ENCODE measurements at places on chromosomes 5 and 9.

DNA sequence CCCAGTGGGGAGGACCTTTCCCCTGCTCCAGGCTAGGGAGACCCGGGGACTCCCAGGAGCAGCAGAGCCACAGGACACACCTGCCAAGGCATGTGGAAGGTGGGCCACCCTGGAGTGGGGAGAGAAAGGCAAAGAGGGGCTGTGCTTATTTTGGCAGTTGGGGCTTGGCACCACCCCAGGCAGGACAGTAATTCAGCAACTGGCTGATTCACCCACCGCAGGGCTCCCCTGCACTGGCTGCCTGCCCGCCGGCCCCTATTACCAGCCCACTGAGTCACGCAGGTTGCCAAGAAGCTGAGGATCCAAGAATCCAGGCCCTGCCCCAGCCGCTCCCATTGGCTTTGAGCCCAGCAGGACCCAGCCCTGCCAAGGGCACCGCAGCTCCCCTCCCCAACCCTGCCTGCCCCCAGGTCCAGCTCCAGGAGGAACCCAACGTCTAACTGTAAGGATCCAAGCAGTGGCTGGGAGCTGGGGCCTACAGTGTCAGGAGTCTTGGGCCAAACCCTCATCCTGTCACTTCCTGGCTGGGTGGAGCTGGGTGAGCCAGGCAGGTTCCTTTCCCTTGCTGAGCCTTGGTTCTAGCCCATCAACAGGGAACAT is 14.2 kb upstream of the RALGDS start:
- no peak for DNase-seq

DNA sequence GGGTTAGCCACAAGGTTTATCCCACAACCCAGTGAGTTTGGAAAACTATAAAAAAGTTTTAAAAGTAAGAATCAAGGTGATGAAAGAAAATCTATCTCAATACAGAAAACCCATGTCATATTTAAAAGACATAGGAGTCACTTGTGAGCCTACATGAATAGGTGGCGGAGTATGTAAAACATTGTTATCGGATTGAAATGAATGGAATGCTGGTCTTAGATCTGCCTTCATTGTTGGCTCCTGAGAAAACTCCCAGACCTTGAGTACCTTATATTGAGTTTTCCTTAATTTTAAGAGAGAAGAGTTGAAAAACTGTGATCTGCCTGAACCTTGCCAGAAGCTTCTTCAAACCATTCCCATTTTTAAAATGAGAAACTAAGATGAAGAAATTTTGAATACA is 551.1 kb downstream of the EFNA5 start:
- no peak for DNase-seq

DNA sequence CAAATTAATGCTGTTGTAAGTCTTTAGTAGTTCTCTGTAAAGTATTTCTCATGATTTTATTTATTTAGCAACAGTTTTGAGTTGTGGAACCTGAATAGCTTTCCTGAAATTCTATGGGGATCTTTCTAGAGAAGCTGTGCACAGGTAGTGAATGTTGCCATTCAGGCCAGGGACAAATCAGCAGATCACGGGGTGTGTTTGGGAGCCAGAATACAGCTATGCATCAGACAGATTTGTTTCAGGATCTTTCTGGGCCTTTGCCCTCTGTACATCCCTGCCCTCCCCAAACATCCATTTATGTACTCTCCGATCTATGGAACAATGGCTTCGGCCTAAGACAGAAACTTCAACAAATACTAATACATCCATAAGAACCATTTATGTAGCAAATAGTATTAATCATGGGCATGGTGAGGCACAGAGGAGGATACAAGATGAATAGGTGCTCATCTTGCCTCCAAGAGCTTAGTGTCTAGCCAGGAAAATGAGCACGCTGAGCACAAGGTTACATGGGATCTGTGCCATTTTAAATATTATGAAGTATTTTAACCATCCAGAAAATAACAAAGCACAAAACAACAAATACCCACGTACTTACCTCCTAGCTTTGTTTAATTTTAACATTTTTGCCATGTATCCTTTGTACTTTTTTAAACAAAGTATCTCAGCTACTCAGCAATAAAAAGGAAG is 13.1 kb downstream of the ARHGEF37 start:
- no peak for DNase-seq

DNA sequence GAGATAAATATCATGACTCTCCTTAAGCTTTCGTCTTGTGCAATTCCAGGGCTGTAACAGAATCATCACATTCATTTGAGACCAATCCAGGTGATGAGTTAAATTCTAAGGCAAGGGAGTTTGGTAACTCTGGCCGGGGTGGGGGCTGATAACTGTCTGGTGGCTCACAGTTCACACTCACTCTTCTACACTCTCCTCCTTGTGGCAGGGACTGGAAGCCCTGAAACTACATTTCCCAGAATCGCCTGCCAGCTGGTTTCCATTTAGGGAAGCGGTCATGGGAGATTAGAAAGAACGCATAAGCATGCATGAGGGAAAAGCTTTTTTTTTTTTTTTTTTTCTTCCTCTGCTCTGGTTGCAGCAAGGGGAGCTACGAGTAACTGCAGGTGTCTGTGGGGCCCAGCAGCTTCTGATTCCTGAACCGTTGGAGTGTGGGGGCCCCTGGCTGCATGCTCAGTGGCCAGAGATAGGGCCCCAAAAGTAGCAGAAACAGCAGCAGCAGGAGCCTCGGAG is 154.8 kb upstream of the TBC1D2 start:
- no peak for DNase-seq

GRCh38 chr9:114300153-114300845 is 22.6 kb upstream of the ORM1 start:
- DNase-seq = no peak

- no peak for DNase-seq
Observed at GRCh38 chr9:28050046-28050445, 476.8 kb upstream of the C9orf72 start.

DNA sequence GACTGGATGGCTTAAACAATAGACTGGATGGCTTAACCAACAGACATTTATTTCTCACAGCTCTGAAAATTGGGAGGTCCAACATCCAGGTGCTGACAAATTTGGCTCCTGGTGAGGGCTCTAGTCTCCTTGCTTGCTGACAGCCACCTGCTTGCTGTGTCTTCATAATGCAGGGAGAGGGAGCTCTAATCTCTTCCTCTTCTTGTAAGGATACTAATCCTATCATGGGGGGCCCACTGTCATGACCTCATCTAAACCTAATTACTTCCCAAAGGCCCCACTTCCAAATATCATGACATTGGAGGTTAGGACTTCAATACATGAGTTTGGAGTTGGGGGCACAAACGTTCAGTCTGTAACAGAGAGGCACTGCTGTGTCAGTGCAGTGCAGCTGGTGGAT is 26.4 kb downstream of the FOXD1 start:
- no peak for DNase-seq

DNA sequence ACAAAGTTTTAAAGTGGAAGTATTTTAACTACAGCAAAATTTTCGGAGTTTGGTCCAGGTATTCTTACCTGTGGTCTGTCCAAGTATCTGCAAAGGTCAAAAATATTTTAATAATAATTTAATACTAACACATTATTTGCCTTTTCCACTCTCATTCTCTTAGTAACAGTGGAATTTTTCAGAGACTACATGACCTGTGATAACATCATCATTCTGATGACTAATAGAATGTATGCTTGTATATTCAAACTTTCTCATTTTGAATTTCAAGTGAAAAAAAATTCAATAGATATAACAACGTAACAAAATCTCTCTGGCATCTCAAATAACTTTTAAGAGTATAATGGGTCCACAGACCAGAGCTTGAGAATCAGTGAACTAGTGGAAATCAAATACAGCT is 78.3 kb downstream of the FBXL17 start:
- no peak for DNase-seq

DNA sequence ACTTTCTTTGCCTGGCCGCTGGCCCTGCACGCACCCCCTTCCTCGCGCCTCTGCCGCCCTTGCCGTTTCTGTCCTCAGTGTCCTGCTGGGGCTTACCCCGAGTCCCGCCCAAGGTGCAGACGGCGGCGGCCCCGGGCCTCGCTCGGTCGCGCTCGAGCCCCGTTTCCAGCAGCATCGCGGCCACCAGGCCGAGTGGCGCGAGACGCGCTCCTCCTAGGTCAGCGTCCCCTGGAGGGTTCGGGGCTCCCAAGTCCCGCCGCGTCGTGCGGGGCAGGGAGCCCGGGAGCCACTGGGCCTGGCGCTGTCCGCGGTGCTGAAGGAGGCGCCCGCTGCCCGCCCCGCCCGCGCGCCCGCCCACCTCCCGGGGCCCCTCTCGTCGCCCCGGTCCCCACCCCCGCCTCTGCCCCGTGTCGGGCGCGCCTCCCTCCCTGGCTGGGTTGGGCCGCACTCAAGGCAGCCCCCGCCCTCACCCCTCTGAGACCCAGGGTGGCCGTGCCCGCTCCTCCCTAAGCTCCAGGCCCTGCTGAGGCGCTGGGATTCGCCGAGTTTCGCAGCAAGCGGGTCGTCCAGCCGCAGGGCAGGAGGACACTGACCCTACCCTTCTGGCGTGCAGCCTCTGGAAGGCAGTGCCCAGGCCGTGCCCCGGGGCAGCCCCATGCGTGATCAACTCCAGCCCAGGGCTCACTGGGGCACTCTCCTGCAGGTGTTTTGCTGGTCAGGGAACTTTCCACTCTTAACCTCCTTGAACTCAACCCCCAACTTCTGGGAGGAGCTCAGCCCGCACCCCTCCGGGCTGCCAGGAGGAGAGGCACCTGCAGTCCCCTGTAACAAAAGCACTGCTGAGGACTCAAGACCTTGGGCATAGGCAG is at the start of gene LHX3:
LHX3 (minus strand) TSS at position 291 of the 869 bp plus-strand sequence; CDS start at position 175, 116 bp downstream.
- DNase-seq = no peak

DNA sequence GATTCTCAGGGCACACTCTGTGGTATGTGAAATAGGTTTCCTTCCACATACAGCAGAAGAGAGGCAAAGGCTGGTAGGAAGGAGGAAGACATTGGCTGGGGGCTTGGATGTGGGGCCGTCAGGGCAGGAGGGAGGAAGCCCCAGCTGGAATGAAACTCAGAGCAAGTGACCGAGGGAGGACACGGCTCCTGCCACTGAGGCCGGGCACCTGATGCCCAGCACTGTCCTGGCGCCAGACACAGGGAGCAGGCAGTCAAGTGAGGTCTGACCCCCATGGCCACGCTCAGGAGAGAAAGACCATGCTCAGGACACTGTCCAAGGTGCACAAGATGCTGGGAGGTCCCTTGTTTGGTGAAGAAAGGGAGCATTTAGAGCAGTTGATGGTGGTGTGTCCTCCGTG is 245.5 kb downstream of the CACNA1B start:
- no peak for DNase-seq

- no peak for DNase-seq
Observed at GRCh38 chr5:58793888-58794657, 211.2 kb downstream of the RAB3C start.

DNA sequence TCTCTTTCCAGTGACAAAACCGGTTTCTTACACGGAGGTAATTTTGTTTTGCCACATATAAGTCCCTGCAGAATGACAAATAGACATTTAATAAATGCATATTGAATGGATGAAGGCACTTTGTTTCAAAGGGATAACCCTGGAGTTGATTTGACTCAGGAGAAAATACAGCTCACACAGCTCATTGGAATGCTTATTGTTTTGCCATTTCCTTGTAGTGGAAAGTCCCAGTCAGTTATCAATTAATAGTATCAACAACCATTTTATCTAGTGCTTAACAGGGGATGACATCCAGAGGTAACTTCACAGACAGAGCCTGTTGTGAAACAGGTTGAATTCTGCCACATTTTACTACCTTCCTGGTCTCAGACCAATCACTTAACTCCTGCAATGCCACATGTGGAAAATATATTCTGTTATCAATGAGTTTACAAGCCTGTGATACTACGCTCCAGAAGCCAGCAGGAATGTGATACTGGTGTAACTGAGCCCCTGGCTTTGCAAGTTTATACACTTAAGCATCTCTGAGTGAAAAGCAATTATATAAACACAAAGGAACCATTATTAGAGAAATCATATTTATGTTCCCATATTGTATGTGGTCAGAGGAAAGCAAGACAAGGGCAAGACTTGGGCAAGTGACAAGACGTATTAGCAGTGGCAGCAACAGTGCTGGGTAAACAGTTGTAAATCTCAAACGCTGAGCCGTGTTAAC is 123.1 kb upstream of the ANKRD55 start:
- no peak for DNase-seq

DNA sequence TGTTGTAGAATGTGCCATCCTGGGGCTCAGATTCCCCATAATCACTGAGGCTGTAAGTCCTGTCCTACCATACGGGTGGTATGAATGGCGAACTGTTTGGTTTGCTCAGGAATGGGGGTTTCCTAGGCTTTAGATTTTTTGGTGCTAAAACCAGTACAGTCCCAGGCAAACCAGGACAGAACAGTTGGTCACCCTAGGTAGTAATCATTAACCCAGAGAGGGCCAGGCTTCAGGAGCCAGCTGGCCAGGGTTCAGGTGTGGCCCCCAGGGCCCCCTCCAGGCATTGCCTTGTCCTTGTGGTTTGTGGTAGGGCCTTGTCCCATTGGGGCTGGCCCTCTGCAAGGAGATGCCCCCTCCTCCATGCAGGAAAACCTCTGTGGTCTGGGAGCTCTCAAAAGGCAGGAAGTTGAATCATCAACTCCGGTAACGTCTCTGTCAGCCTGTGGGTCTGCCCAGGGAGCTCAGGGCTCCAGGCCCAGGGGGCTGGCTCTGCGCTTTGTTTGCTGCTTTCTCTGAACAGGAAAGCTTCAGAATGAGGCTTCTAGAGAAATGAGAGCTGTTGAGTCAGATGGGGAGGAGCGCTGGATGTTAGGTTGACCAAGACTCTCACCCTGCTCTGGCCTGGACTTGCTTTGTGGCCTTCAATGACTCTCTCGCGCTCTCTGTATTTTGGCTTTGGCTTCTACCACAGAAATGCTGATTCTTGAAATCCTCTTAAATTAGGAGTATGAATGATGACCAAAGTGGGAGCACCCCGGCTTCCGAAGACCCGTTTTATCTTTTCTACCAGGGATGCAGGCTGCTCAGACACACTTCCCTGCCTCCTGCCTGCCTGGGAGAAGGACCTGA is 22.2 kb upstream of the JADE2 start:
- DNase-seq = no peak

Measured in NCI-H1436 (cell line).